ENCODE measurements at places on chromosomes 4 and X. TPM values are rescaled to one million over a fixed set of nuclear protein-coding genes. Genes with fewer than 3 reads are reported as not detected.

UGT8 gene
- total RNA-seq: 3.9 TPM

POF1B gene
- total RNA-seq: 46.4 TPM

FAM9B gene
- not detected for total RNA-seq

TMEM154 gene
- total RNA-seq: 75.8 TPM

STPG2 gene
- total RNA-seq: not detected

FAM47A gene
- not detected for total RNA-seq

NXF3 gene
- not detected for total RNA-seq

KLHL13 gene
- 8.2 TPM for total RNA-seq

ERAS gene
- not detected for total RNA-seq

MAOB gene
- total RNA-seq: 2.3 TPM

GPR82 gene
- total RNA-seq: 0.76 TPM

SYN1 gene
- not detected for total RNA-seq

NLGN3 gene
- not detected for total RNA-seq

STK26 gene
- 20.0 TPM for total RNA-seq

ANKRD17 gene
- total RNA-seq: 31.3 TPM

LINC00632 gene
- 1.1 TPM for total RNA-seq

CT45A2 gene
- not detected for total RNA-seq

KLHL5 gene
- total RNA-seq: 4.6 TPM

FBXW7 gene
- 33.1 TPM for total RNA-seq

NRK gene
- total RNA-seq: 1.1 TPM

PDCL2 gene
- not detected for total RNA-seq

ADGRG2 gene
- total RNA-seq: 0.35 TPM

ODAPH gene
- 0.23 TPM for total RNA-seq

PPP1R2C gene
- total RNA-seq: not detected

RBM10 gene
- total RNA-seq: 29.2 TPM

MAGEA8 gene
- not detected for total RNA-seq

ASB5 gene
- total RNA-seq: 4.0 TPM

SNCA gene
- 1.6 TPM for total RNA-seq

PAGE1 gene
- not detected for total RNA-seq

RASGEF1B gene
- 9.1 TPM for total RNA-seq
